ENCODE measurements at places on chromosomes 2 and 18. TPM values are rescaled to one million over a fixed set of nuclear protein-coding genes. Genes with fewer than 3 reads are reported as not detected.
A peak's percentile ranks its signal among the peaks of the same experiment; 100 is the strongest.

Gene OSR1
- total RNA-seq = 0.80 TPM

Gene ATP6V1C2
- not detected for total RNA-seq

GRCh38 chr2:128746356-128746755 is 427.7 kb upstream of the HS6ST1 start:
- H3K4me1 ChIP-seq = no peaks in the 10 kb centered on the region
- DNase-seq = no peak
- no peak overlapping the region for H3K27ac ChIP-seq
- no peaks in the 10 kb centered on the region for H3K36me3 ChIP-seq
- no peak overlapping the region for H3K4me3 ChIP-seq

DNA sequence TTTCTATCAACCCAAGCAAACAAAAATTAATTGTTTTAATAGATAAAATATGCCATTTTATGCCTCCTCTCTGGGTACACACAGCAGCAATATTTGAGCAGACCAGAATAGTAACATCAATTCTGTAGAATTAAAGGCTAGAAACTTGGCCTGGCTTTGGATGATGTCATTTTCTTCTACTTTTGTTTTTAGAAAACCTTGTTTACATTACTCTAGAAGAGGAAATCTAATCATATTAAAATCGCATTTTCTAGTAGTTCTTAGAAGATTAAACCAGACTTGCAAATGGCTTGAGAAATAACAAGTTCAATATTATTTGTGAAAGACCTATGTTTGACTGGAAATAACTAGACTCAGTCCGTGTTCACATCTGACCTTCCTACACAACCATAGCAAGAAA is 102.3 kb upstream of the RFX8 start:
- no peaks in the 10 kb centered on the region for H3K27me3 ChIP-seq
- H3K36me3 ChIP-seq = no peaks in the 10 kb centered on the region
- no peak overlapping the region for H3K4me3 ChIP-seq

DNA sequence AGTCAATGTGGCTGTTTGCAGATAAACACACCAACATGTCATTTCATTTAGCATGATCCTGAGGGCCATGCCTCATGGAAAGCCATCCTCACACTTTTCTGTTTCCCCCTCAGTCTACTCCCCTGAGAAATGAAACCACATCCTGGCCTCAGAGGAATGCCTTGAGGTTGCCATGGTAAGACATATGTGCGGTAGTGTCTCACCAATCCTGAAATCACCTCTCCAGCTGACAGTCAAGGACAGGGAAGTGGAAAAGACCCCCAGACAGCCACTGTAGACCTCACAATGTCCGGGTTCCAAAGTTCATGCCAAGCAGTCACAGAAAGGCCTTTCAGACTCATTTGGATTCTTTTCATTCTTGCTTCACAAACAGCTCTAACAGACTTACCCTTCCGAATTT is 175.2 kb upstream of the PKDCC start:
- H3K4me3 ChIP-seq = no peak overlapping the region
- no peak overlapping the region for H3K27ac ChIP-seq
- no peaks in the 10 kb centered on the region for H3K27me3 ChIP-seq
- H3K36me3 ChIP-seq = no peaks in the 10 kb centered on the region
- DNase-seq = no peak

DNA sequence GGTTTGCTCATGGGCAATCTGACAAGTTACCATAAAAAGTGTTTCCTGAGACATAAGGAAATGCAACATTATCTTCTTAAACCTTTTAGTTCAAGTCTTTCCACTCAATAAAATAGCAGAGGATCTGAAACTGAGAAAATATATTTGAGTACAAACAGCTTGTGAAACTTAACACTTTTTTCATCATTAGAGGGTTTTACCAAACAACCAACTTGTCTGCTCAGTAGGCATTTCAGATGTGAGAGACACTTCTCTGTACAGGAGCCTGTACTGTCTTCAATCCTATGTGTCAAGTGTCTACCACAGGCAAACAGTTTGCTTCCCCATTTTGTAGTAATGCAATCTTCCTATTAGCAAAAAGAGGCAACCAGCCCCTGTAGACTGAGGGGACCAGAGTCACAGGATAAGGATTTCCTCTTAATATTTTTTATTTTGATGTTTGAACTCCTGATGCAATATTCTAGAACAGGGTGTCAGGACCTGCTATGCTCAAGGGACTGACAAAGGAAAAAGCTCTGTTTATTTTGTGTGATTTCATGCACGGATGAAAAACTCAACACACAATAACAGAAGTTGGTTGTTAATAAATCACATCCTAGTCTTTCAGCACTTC is 159.1 kb upstream of the LHCGR start:
- no peaks in the 10 kb centered on the region for H3K36me3 ChIP-seq
- no peaks in the 10 kb centered on the region for H3K4me1 ChIP-seq
- no peak overlapping the region for H3K27ac ChIP-seq
- H3K27me3 ChIP-seq = no peaks in the 10 kb centered on the region
- no peak overlapping the region for H3K4me3 ChIP-seq
- DNase-seq = no peak

DNA sequence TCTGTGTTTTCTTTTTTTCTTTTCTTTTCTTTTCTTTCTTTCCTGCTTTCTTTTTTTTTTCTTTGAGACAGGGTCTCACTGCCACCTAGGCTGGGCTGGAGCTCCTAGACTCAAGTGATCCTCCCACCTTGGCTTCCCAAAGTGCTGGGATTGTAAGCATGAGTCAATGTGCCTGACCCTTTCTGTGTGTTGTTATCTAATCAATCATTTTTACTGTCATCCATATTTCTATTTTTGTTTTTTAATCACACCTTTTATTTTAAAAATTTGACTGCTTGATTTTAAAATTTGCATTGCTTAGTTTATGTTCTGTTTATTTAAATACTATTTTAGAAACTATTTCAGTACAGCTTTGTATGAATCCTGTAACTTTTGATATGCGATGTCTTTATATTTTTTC is 19.2 kb downstream of the LCLAT1 start:
- DNase-seq = no peak
- H3K4me1 ChIP-seq = no peaks in the 10 kb centered on the region
- no peaks in the 10 kb centered on the region for H3K27me3 ChIP-seq

- peaks cover 17% of the 10 kb centered on the region for H3K4me1 ChIP-seq
- H3K4me3 ChIP-seq = peak overlapping the region; percentile 63
- DNase-seq = no peak
- H3K36me3 ChIP-seq = no peaks in the 10 kb centered on the region
- peaks cover 59% of the 10 kb centered on the region for H3K27me3 ChIP-seq
- peak overlapping the region; percentile 53 for H3K27ac ChIP-seq
These were observed 3.2 kb downstream of the NRP2 start for GRCh38 chr2:205685314-205686055.

GRCh38 chr2:191881982-191882816 is 35.3 kb upstream of the CAVIN2 start:
- H3K36me3 ChIP-seq = no peaks in the 10 kb centered on the region
- no peaks in the 10 kb centered on the region for H3K27me3 ChIP-seq
- DNase-seq = no peak
- no peaks in the 10 kb centered on the region for H3K4me1 ChIP-seq

DNA sequence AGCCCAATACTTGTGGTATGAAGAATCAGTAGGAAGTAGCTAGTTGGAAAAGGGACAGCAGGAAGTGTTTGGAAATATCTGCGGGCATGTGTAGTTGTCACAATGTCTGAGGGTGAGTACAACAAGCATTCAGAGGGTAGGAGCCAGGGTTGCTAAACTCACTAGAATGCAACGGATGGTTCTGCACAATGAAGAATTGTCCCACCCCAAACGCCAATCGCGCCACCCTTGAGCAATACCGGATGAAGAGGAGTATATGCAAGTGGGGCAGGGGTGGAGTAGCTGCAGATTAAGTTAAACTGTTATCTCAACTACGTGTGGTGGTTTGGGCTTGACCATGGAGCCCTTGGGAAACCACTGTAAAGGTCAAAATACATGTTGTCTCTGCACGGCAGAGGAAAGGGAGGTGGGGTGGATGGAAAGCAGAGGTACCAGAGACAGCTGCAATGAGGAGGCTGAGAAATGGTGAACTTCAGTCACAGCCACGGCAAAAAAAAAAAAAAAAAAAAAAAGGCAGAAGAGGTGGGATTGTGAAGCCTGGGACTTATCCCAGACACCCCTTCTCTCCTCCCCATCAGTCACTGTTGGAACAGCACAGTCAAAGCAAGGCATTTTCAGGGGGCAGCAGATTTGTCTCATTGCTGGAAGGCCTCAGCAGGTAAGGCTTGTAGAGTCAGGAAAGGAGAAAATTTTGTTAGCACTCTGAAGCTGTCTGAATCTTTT is 5.2 kb downstream of the CCL20 start:
- peak; percentile 52 for DNase-seq
- H3K4me1 ChIP-seq = no peaks in the 10 kb centered on the region
- no peak overlapping the region for H3K27ac ChIP-seq
- H3K4me3 ChIP-seq = no peak overlapping the region
- H3K36me3 ChIP-seq = no peaks in the 10 kb centered on the region

DNA sequence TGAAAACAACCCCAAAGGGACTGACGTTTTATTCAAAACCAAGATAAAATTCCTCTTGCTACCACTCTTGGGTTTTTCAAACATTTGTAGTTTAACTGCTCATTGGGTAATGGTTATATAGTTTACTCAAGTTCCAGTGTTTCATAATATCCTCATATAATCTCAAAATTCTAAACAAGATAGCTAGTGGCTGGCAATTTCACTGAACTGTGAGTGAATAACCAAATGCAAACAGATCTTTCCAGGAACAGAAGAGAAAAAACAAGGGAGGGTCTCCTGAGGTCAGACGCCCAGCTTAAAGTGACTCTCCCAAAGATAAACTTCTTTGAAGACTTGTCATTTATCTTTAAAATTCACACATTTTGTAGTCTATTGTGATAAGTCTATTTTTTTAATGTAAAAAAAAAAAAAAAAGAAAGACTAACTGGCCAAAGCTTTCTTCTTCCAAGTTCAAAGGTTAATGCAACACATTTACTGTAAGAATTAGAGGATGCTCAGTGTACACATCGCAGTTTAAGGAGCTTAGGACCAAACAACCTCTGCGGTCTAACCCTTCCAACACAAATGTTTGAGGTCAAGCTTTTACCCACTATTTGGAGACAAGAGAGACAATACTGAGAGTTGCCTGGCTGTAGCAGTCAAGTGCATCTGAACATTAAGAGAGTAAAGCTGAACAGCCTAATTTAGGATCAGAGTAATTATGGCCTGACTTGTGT is 26.6 kb downstream of the LPIN2 start:
- DNase-seq = no peak
- no peaks in the 10 kb centered on the region for H3K36me3 ChIP-seq
- no peak overlapping the region for H3K4me3 ChIP-seq
- no peak overlapping the region for H3K27ac ChIP-seq
- peaks cover 9% of the 10 kb centered on the region for H3K4me1 ChIP-seq
- H3K27me3 ChIP-seq = no peaks in the 10 kb centered on the region

DNA sequence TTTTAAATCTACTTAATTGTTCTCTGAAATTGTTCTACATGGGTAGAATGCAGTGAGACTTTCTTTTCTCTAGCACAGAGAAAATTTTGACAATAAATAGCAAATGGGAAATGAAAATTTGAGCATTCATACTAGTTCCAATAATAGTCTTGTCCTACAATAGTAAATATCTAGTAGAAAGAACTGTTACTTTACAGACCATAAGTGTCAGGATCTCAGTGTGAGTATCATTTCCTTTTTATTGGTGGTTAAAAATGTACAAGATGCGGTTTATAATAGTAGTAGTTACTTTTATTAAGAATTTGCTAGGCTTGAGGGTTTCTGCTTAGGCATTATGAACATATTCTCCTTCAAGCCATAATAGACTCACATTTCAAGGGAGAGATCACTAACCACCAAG is 43.2 kb downstream of the KCNE4 start:
- no peaks in the 10 kb centered on the region for H3K36me3 ChIP-seq
- DNase-seq = no peak
- H3K4me1 ChIP-seq = peaks cover 3% of the 10 kb centered on the region
- H3K27me3 ChIP-seq = no peaks in the 10 kb centered on the region
- no peak overlapping the region for H3K4me3 ChIP-seq

DNA sequence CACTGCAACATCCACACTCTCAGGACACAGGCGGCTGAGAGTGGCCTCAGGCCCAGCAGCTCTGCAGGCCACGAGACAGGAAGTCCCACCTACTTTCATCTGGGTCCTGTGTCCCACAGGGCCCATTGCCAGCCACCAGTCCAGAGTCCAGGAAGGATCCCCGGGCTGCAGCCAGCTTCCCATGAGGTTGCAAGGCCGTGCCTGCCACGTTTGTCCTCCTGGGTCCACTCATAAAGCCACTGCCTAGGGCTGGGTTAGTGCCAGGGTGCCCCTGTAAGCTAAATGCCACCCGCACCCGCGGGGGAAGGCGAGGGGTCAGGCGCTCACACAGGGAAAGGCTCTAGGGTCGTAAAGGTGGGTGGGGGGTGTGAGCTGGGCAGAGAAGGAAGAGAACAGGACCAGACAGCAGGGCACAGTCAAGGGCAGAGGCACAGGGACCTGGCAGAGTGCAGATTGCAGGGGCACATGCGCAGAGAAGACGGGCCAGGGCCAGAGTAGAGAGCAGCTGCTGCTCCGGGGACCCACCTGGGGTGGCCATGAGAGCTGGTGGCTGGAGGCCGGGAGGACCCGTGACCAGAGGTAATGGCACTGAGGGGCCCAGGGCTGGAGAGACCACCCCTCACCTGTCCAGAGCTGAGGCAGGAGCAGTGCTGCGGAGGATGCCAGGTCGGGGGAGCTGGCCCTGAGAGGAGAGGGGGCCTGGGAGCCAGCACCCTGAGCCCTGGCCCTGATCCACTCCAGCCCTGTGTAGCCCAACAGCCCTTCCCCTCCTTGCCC is 8.0 kb downstream of the AGXT start:
- no peaks in the 10 kb centered on the region for H3K4me1 ChIP-seq
- no peak for DNase-seq
- no peak overlapping the region for H3K4me3 ChIP-seq
- no peak overlapping the region for H3K27ac ChIP-seq

DNA sequence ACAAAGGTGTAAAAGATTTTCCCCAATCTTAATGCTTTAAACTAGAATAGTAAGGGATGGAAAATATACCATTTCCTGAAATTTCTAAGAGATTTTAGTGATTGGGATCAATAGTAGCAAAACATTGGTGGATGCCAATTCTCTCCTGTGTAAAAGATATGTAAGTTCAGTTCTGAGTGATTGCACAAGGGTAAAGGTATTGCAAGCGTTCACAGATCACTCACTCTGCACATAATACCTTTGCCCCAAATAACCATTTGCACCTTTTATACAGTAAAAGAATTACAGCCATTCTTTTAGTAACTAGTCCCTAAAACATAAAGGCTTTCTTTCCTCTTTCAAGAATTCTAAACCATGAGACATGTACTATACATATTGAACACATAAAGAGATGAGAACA is 13.0 kb upstream of the ZCCHC2 start:
- H3K36me3 ChIP-seq = no peaks in the 10 kb centered on the region
- H3K4me1 ChIP-seq = no peaks in the 10 kb centered on the region
- no peak for DNase-seq
- H3K27ac ChIP-seq = no peak overlapping the region

- H3K4me1 ChIP-seq = no peaks in the 10 kb centered on the region
- no peaks in the 10 kb centered on the region for H3K27me3 ChIP-seq
- H3K4me3 ChIP-seq = no peak overlapping the region
- no peaks in the 10 kb centered on the region for H3K36me3 ChIP-seq
These were observed 40.6 kb upstream of the CCNYL1 start for GRCh38 chr2:207670887-207671286.
